ENCODE measurements at places on chromosomes 6 and 20.

GRCh38 chr20:4305091-4305490 lies 289.7 kb upstream of the RNF24 start:
- peak; percentile 22 for DNase-seq

GRCh38 chr6:154705471-154706113 lies 27.6 kb upstream of the SCAF8 start:
- DNase-seq, result peak; percentile 48

GRCh38 chr6:2111162-2111677 lies 134.2 kb downstream of the GMDS start:
- no peak for DNase-seq

GRCh38 chr6:107221519-107221918 lies 106.2 kb upstream of the BEND3 start:
- DNase-seq, result no peak

DNA sequence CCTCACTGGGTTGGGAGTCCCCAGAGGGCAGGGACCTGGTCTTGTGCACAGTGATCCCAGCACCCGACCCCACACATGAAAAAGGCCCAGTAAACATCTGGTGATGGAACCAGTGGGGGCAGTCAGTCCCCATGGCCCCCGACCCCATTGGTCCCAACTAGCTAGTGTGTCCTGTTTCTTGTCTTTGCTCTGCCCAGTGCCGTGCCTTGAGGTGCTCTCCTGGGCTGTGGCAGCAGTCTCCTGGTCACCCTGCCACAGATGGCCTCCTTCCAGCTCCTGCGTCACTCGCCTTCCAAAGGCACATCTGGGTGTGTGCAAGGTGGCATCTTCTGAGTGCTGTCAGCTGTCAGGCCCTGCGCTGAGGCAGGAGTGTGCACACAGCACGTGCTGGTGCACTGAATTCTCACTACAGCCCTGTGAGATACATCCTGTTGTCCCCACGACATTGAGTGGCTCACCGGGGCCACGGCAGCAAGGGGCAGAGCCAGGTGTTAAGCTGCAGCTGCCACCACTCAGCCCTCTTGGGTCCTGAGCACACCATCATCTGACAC lies 3.9 kb downstream of the NPEPL1 start:
- peak; percentile 42 for DNase-seq

DNA sequence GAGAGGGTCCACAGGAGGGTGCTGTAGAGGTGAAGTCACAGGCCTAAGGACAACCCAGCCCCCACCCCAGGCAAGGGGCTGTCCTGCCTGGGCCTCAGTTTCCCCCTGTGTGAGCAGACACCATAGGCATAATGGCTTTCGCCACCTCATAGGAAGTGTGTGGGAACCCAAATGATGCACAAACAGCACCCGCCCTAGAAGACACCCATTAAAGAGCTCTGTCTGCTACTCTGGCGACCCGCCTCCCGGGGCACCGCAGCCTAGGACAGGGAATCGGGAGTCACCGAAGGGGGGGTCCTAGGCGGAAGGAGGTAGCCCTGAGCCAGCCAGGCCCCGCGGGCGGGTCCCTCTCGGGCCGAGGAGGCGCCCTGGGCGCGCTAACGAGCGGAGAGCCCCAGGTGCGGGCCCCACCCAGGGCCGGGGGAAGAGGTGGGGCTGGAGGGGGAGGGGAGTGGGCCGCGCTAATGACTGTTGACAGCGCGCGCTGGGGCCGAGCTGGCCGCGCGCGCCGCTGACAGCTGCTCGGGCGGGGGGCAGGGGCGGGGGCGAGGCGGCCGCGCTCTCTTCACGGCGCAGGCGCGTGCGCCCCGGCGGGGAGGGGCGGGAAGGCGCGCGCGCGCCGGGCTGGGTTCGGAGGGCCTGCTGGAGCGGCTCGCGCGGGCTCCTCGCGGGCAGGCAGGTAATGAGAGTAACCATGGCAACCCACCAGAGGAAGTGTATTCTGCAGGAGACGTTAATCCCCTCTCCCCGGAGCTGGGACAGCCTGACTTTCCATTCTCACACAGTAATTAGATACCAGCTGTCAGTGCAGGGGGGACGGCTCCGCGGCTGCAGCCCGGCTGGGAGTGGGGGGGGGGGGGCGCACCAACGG lies 48.9 kb downstream of the NOL4L start:
- peak; percentile 92 for DNase-seq

GRCh38 chr6:34128045-34128444 lies 17.8 kb downstream of the GRM4 start:
- DNase-seq, result no peak

GRCh38 chr6:137765059-137765458 lies 102.0 kb upstream of the TNFAIP3 start:
- DNase-seq, result no peak

- DNase-seq, result no peak
Measured at GRCh38 chr6:150198532-150198931, 55.7 kb downstream of the PPP1R14C start.

- no peak for DNase-seq
Measured at GRCh38 chr6:17276766-17277165, 4.4 kb upstream of the RBM24 start.

DNA sequence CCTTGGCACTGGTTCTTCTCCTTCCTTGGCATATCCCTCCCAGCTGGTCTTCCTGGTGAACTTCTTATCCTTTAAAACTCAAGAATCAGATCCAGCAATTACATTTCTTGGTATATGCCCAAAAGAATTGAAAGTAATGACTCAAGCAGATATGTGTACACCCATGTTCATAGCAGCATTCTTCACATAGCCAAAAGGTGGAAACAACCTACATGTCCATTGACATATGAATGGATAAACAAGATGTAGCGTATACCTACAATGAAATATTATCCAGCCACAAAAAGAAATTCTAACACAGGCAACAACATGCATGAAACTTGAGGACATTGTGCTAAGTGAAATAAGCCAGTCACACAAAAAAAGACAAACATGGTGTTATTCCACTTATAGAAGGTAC lies 103.7 kb upstream of the NT5E start:
- DNase-seq, result no peak

- no peak for DNase-seq
Measured at GRCh38 chr20:59778615-59779200, 154.7 kb downstream of the SYCP2 start.

GRCh38 chr6:53986721-53987521 lies 124.3 kb upstream of the MLIP start:
- DNase-seq, result no peak

DNA sequence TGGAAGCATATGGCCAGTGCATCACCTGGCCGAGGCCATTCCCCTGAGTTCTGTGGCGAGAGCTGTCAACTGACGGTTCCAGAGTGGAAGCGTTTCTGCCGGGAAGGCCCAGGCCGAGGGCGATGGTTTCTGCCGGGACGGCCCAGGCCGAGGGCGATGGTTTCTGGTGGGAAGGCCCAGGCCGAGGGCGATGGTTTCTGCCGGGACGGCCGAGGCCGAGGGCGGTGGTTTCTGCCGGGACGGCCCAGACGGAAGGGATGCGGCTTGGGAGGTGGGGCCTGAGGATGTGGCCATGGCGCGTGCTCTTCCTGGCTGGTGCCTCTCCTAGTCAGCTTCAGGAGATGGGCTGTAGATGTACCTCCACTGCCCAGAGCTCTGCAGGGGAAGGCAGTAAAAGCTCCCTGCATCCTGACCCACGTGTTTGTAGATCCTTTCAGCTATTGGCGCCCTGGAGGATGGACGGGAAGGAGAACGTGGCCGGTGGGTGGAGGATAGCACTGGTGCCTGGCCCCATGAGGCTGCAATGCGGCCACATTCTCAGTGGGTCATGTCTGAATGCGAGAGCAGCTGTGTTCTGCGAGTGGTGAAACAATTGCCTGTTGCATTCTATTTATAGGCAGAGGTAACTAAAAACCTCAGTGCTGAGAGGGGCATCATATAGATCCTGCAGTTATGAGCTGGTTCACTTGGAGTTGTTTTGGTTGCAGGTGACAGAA lies 12.8 kb downstream of the TPD52L2 start:
- DNase-seq, result no peak

- DNase-seq, result no peak
Measured at GRCh38 chr6:100614386-100614785, 149.7 kb upstream of the SIM1 start.

- DNase-seq, result no peak
Measured at GRCh38 chr6:139496654-139497344, 122.4 kb upstream of the CITED2 start.

DNA sequence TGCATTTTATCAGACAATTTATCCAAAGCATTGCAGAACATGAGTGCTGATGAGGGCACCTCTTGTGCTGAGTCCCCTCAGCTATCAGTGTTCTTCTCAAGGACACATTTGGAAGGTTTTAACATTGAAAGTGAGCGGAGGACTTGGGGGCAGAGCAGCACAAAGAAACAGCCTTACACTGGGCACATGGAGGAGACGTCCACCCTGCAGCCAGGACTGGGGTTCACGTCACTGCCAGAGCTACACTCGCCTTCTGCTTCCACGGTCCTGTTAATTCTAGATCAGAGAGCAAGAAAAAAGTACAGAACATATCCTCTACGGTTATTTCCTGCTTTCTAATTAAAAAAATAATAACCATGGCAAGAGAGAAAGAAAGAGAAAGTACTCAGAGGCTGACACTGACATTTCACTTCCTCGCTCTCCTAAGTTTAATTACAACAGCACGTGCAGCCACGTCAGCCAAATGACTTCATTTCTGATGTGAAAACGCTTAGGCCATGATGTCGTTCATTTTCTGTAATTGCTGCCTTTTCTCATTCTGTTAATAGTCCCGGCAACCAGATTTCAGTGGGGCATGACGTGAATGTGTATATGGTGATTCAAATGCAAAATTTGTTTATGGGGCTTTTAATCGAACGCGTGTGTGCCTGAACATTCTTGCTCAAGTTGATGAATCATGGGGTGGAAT lies 5.1 kb downstream of the PRND start:
- DNase-seq, result no peak

DNA sequence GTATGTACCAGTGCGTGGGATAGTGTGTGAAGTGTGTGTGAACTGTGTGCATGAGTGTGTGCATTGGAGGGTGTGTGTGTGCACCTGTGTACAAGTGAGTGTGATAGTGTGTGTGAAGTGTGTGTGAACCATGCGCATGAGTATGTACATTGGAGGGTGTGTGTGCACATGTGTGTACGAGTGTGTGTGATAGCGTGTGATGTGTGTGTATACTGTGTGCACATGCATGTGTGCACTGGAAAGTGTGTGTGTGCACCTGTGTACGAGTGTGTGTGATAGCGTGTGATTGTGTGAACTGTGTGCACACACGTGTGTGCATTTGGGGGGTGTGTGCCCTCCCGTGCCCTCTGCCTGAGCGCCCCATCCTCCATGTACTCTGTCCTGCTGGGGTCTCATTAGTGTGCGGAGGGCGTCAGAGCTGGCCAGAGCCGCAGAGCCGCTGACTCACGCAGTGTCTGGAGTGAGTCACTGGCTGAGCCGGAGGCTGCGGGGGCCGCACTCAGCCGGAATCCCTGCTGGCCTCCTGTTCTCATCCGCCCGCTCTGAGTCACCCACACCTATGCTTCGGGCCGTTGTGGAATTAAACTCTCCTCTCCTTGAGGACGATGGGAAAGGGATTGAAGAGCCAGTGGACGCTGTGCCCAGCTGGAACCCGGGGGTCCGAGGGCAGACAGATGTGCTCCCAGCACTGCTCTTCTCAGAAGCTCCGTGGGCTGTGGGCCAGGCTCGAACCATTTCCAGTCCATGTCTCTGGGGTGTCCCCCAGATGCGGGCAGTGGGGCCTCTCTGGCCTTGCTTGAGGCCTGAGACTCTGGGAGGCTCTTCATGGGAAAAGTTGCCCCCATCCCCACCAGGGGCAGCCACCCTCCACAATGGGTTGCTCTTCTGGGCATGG lies 27.3 kb upstream of the STX16 start:
- no peak for DNase-seq

- no peak for DNase-seq
Measured at GRCh38 chr20:19936466-19937200, 80.5 kb upstream of the NAA20 start.

DNA sequence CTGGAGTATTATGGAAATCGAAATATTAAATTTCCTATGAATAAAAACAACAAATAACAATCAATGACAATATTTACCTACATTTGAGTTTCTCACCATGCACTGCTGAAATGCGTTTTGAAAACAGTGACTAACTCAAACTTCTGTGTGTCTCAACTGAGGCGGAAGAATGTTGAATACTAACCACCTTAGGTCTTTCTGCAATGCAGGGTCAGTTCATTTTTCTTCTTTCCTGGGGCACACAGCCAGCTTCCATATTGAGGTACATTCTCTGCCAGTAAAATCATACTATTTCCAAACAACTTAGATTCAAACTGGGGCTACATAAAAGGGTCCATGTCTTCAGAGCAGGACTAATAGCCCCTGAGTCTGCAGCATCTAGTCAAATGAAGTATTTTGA lies 310.1 kb downstream of the UTRN start:
- no peak for DNase-seq

- no peak for DNase-seq
Measured at GRCh38 chr6:146850238-146850896, 251.6 kb downstream of the ADGB start.

Measured in endodermal cell (in vitro differentiated cells).